A172 (cell line): ENCODE measurements at places on chromosomes 13 and 19. TPM values are rescaled to one million over a fixed set of nuclear protein-coding genes. Genes with fewer than 3 reads are reported as not detected.

LILRA6 gene
- total RNA-seq = not detected in 2 replicates

SLITRK6 gene
- total RNA-seq = 0.03 and 0.43 TPM in 2 replicates

SIGLEC8 gene
- not detected in 2 replicates for total RNA-seq

ZNF433 gene
- total RNA-seq = 7.2 and 11.3 TPM in 2 replicates

PCDH8 gene
- not detected in 2 replicates for total RNA-seq

KCNN4 gene
- total RNA-seq = 57.6 and 68.6 TPM in 2 replicates

LILRA2 gene
- total RNA-seq = not detected in 2 replicates

ZNF66 gene
- 1.3 and 1.5 TPM in 2 replicates for total RNA-seq

IFI30 gene
- total RNA-seq = 28.2 and 40.5 TPM in 2 replicates

ZSCAN4 gene
- total RNA-seq = 0.12 TPM in 1 of 2 replicates, not detected in the other

PSG2 gene
- total RNA-seq = 0.19 TPM in 1 of 2 replicates, not detected in the other

PLK5 gene
- total RNA-seq = 0.22 TPM in 1 of 2 replicates, not detected in the other

CEACAM20 gene
- not detected in 2 replicates for total RNA-seq

ZIM2 gene
- not detected in 2 replicates for total RNA-seq

PEAK3 gene
- total RNA-seq = 0.22 and 1.7 TPM in 2 replicates

RFPL4A gene
- not detected in 2 replicates for total RNA-seq

ELAVL3 gene
- not detected in 2 replicates for total RNA-seq

STOML3 gene
- total RNA-seq = not detected in 2 replicates

TEX101 gene
- total RNA-seq = not detected in 2 replicates

TPTE2 gene
- total RNA-seq = not detected in 2 replicates
